ENCODE measurements at places on chromosomes 5 and 9.

GRCh38 chr5:59330680-59331079 lies 562.8 kb downstream of the PDE4D start:
- no peak for DNase-seq

GRCh38 chr5:122182491-122182921 lies 53.2 kb downstream of the ZNF474 start:
- no peak for DNase-seq

DNA sequence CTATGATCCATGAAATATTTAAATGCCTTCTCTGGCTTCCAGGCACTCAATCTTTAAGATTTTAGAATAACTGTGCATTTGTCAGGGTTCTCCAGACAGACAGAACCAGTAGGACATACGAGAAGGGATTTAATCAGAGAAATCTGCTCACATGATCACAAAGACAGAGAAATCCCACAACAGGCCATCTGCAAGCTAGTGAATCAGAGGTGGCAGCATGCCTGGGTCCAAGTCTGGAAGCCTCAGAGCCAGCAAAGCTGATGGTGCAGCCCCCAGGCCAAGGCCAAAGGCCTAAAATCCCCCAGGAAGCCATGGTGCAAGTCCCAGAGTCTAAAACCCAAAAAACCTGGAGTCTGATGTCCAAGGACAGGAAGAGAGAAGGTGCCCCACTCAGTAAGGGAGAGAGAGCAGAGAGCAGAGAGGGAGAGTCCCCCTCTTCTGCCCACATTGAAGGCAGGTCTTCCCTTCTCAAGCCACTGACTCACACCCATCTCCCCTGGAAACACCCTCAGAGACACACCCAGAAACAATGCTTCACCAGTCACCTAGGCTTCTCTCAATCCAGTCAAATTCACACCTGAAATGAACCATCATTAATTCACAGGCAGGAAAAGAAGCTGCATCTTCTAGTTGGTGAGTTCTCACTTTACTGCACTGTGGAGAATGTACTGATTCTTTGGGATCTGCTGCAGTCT lies 48.7 kb downstream of the CAMSAP1 start:
- DNase-seq, result no peak

DNA sequence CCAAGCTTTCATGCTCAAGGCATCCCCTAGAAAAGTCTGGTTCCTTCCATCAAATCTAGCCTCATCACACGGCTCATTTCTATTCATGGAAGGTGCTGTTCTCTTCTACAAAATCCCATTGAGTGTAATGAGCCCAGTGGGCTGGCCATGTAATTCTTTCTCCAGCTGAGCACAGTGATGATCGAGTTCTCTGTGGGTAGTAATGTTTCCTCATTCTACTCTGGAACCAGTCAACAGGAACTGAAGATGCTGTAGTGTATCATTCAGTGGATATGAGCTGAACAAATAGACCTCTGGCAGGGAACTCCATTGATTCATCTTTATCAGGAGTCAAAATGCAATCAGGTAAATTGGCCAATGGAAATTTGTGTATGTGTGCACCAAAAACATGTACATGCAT lies 149.2 kb downstream of the LRRC70 start:
- DNase-seq, result no peak

GRCh38 chr5:16461782-16462181 lies 3.8 kb downstream of the ZNF622 start:
- DNase-seq, result no peak

GRCh38 chr5:177494346-177495195 lies 2.8 kb downstream of the PDLIM7 start:
- DNase-seq, result no peak

GRCh38 chr5:10471677-10472076 lies 30.0 kb downstream of the ROPN1L start:
- no peak for DNase-seq

GRCh38 chr5:168125445-168126199 lies 165.8 kb upstream of the WWC1 start:
- DNase-seq, result no peak

DNA sequence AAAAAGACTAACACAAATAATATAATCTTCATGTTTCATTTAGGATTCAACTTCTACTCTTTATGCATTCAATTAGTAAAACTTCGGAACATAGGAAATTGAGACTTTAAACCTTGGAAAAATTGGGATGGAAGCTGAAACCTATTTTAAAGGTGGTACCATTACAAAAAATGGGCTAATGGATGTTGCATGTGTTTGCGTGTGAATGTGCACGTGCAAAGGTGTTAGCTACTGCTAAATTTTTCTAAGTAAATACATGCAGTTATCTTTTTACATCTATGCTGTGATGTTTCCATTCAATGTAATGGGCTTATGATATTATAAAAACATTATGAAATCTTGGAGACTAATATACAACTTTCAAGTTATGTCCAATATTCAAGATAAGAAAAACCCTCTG lies 134.8 kb downstream of the CDH10 start:
- DNase-seq, result no peak

DNA sequence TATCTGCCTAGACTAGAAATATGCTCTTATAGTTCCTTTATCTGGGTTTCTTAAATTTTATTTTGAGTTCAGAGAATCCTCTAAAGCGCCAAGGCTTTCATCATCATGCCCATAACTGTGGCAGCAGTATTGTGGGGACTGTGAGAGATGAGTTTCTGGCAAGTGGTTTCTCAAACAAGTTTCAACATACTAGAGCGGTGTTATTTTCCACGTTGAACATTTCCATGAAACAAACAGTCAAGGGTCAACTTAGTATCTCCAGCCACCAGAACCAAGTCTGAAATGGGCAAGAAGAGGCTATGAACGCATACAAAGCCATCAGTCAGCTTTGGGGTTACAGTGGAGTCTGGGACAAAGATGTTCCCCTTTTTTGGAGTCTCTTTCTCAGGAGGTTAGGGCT lies 40.3 kb downstream of the SERINC5 start:
- no peak for DNase-seq

GRCh38 chr9:135043345-135043744 lies 44.1 kb upstream of the OLFM1 start:
- no peak for DNase-seq

DNA sequence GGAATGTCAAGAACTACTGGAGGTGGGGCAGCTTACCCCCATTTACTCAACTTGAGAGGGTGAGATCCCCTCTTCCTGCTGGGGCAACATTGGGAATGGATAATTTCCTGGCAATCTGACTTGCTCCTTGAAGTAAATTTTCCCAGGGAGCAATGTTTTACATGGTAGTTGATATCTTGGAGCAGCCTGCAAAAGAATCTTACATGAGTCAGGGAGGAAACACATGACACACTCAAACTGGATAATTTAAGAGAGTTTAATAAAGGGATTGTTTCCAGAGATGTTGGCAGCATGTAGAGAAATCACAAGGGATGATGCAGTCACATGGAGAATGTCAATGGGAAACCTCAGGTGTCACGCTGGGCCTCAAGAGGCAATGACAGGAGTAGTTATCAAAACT lies 212.5 kb downstream of the GAS1 start:
- DNase-seq, result no peak

GRCh38 chr5:67792891-67793290 lies 422.7 kb upstream of the PIK3R1 start:
- DNase-seq, result no peak

DNA sequence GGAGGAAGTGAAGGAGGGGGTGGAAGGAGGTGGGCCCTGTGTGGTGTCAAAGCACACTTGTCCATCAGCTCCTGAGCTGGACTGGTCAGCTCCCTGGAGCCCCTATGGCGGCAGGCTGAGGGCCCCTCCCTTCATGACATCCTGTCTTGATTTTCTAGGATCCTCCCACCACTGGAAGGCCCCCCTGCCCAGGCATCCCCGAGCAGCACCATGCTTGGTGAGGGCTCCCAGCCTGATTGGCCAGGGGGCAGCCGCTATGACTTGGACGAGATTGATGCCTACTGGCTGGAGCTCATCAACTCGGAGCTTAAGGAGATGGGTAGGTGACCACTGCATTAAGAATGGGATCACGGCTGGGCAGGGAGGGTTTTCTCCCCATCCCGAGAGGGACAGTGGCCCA lies 34.2 kb downstream of the JADE2 start:
- no peak for DNase-seq

DNA sequence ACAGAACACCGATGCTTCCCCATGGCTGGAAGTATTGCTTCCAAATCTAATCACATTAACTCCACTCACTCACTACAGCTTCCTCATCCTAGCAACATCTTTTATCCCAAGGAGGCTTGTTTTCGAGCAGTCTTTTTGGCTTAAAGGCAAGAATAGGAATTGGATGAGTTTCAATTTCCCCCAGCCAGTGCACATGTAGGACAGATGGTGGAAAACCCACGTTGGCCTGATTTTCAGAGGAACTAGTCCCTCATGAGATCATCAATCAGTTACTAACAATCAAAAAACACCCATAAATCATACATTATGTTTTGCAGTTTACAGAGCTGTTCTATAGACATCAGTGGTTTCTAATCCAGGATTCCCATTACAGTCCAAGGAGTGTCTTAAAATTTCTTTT lies 48.5 kb upstream of the AGXT2 start:
- no peak for DNase-seq

- DNase-seq, result no peak
These were observed 42.4 kb downstream of the TRIO start for GRCh38 chr5:14185326-14186058.

DNA sequence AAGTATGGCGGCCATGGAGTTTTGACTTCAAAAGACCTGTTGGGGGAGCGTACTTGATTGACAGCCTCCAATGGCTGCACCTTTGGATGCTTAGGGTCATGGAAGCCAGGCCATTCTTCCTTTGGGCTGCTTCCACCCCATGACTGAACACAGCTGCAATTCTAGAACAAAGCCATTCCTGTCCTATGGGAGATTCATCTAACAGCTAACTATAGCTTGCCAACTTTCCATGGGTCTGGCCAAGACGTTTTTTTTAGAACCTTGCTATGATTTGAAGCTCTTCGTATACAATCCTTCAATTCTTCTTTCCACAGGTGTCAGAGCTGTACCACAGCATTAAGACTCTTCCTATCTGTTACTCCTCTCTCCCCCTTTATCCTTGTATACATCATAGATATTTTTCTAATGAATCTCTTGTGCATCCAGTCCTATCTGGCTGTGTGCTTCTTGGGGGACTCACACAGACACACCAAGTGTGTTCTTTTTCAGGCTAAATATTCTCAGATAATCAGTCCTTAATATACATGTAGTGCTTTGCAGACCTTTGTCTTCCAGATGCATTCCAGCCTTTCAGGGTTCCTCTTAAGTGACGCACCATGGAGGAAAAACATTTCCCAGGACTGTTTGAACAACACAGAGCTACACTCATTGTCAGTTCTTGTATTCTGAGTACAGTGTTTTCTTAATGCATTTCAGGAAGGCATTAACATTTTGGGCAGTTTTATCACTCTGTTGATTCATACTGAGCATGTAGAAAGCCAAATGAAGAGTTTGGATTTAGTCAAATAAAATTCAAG lies 198.9 kb downstream of the TAF11L14 start:
- DNase-seq, result no peak

GRCh38 chr5:143153332-143154119 lies 250.0 kb downstream of the NR3C1 start:
- DNase-seq, result no peak

DNA sequence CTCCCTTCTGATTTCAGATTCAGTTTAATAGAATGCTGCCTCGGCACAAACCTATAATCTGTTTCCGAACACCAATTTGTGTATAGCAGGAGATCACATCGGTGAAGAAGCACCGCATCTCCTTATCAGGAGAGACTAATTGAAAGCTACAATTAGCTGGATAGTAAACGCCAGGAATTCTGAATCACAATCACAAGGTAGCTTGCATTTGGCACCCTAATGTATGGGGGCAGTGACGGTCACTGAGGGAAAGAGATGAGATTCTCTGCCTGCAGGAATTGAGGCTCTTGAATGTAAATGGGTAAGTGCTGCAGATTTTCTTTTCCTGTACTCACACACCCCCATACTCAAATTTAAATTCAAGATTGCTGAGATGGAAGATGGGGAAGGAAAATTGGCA lies 373.6 kb upstream of the ZNF608 start:
- DNase-seq, result no peak

DNA sequence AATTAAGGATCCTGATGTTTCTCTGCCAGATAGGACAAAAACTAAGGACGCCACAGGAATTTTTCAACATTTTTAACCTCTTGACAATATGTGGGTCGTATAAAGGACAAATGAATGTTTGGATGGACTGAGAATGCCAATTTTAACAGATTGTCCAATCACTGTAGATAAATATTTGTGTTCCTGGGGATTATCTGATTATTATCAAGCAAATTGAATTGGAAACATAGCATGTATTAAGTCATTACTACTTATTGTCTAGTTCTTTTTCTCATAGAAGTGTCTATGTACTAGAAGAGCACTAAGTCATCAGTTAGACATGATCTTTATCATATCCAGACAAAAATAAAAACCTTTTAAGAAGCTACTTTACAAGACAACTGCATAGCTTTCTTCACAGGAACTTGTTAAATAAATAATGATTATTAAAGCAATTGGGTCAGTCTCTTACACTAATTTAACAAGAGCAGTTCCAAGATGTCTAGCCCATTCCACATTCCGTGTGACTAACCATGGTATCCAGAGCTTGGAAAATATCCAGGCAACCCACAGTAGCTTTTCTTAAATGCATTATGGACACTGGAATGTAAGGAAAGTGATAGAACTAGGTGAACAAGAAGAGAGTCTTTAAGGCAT lies 127.5 kb upstream of the CDKN2B start:
- DNase-seq, result no peak

DNA sequence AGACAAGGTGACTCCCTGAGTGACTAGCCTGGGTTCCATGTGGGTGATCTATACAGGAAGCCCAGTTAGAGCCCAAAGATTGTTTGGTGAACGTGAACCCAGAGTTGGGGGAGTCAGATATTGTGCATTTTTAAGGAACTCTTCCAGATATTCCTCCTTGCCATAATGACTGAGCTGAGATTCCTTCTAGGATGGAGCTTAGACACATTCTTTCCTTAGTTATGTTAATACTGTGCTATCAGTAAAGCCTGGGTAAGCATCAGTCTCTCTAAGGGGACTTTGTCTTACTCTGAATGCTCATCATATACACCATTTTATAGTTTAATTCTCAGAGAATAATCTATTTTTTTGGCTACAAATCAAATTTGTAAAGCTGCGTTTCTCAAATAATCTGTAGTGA lies 68.1 kb downstream of the FOXB2 start:
- DNase-seq, result no peak

DNA sequence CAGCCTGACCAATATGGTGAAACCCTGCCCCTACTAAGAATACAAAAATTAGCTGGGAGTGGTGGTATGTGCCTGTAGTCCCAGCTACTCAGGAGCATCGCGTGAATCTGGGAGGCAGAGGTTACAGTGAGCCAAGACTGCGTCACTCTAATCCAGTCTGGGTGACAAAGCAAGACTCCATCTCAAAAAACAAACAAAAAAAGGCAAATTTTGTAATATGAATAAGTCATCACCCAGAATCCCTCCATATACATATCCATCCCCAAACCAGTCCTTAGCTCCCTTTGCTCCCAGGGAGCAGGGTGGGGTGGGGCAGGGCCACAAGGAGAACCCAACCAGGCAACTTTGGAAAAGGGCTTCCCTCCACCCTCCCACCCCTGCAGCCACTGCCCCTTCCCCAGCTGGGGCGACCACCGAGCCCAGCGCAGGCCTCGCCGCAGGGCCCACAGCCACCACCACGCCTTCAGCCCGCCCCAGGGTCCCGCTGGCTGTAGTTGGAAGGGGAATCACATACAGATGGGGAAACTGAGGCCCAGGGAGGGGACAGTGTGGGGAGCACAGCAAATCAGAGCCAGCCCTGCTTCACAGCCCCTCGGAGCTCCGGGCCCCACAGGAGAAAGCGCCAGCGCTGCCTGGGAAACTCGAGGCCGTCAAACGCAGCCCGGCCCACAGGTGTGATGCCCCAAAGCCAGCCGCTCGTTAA lies 7.8 kb downstream of the NOTCH1 start:
- DNase-seq, result no peak

- DNase-seq, result no peak
These were observed 5.6 kb downstream of the AMBP start for GRCh38 chr9:114072184-114073140.
